Mesothelial cell of epicardium (in vitro differentiated cells): ENCODE measurements at places on chromosomes 7 and 10. TPM values are rescaled to one million over a fixed set of nuclear protein-coding genes. Genes with fewer than 3 reads are reported as not detected.
A peak's percentile ranks its signal among the peaks of the same experiment; 100 is the strongest.

Gene PTPRZ1
- 2.8 to 3.4 TPM (median 3.0 TPM) in 3 replicates for total RNA-seq

GRCh38 chr10:107529350-107529749 is 364.8 kb upstream of the SORCS1 start:
- H3K36me3 ChIP-seq, result no peaks in the 10 kb centered on the region
- no peaks in the 10 kb centered on the region for H3K4me1 ChIP-seq
- no peak for DNase-seq
- no peak overlapping the region for H3K27ac ChIP-seq

Gene ASL
- 11.3 to 12.4 TPM (median 11.3 TPM) in 3 replicates for total RNA-seq

GRCh38 chr7:154698726-154699291 is 304.1 kb downstream of the PAXIP1 start:
- H3K4me1 ChIP-seq, result no peaks in the 10 kb centered on the region
- H3K36me3 ChIP-seq, result no peaks in the 10 kb centered on the region
- H3K4me3 ChIP-seq, result no peak overlapping the region

- H3K36me3 ChIP-seq, result no peaks in the 10 kb centered on the region
- H3K4me3 ChIP-seq, result no peak overlapping the region
- H3K27ac ChIP-seq, result no peak overlapping the region
Measured at GRCh38 chr10:101070098-101070497, 8.3 kb downstream of the KAZALD1 start.

Gene MYO1G
- 0.65 to 0.69 TPM (median 0.66 TPM) in 3 replicates for total RNA-seq

- DNase-seq, result no peak
- no peak overlapping the region for H3K4me3 ChIP-seq
- peak overlapping the region; percentile 92 for H3K27ac ChIP-seq
- H3K4me1 ChIP-seq, result peaks cover 52% of the 10 kb centered on the region
- no peaks in the 10 kb centered on the region for H3K36me3 ChIP-seq
Measured at GRCh38 chr10:34731885-34732701, 83.0 kb downstream of the PARD3 start.

Gene CYP3A7
- total RNA-seq, result 0.33 TPM in 1 of 3 replicates, not detected in the others

DNA sequence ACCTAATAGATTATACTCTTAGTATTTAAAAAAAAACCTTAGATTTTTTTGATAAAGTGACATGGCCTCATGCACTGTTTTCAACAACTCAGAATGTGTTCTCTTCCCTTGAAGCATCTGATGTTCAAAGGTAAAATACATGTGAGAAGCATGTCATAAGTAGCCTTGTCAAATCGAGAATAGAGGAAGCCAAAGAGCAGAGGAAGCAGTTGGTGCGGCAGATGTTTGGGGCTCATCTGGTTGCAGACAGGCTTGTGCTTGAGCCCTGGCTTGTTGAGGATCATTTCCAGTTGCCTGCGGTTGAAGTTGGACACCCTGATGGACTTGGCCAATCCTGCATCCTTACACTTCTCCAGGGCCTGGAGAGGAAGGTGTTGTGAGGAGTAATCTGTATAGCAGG is 59.2 kb downstream of the AKR1E2 start:
- H3K27ac ChIP-seq, result no peak overlapping the region
- no peak overlapping the region for H3K4me3 ChIP-seq
- no peaks in the 10 kb centered on the region for H3K4me1 ChIP-seq
- no peaks in the 10 kb centered on the region for H3K27me3 ChIP-seq

Gene C10orf53
- total RNA-seq, result not detected in 3 replicates

GRCh38 chr10:58570307-58570723 is 57.6 kb downstream of the BICC1 start:
- H3K27ac ChIP-seq, result no peak overlapping the region
- peaks cover 19% of the 10 kb centered on the region for H3K36me3 ChIP-seq
- no peaks in the 10 kb centered on the region for H3K27me3 ChIP-seq

Gene GBF1
- 49.3 to 51.1 TPM (median 51.1 TPM) in 3 replicates for total RNA-seq

DNA sequence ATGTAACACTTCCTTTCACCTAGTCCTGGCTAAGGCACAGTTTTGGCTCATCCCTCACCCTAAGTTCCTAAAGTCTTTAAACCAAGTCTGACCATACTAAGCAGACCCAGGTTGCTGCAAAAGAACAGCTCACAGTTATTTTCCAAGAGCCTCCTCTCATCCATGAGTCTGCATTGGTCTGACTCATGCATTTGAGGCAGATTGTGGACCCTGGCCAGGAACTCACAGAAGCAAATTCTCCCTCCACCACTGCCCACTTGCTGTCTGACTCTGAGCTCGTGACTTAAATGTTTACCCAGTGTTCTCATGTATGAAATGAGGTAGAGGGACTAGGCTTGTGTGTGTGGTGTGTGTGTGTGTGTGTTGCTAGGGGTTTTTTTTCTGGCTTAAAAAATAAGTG is 1272.8 kb downstream of the TYW1 start:
- no peaks in the 10 kb centered on the region for H3K27me3 ChIP-seq
- H3K4me3 ChIP-seq, result no peak overlapping the region
- H3K36me3 ChIP-seq, result peaks cover 13% of the 10 kb centered on the region
- H3K27ac ChIP-seq, result no peak overlapping the region
- DNase-seq, result no peak

DNA sequence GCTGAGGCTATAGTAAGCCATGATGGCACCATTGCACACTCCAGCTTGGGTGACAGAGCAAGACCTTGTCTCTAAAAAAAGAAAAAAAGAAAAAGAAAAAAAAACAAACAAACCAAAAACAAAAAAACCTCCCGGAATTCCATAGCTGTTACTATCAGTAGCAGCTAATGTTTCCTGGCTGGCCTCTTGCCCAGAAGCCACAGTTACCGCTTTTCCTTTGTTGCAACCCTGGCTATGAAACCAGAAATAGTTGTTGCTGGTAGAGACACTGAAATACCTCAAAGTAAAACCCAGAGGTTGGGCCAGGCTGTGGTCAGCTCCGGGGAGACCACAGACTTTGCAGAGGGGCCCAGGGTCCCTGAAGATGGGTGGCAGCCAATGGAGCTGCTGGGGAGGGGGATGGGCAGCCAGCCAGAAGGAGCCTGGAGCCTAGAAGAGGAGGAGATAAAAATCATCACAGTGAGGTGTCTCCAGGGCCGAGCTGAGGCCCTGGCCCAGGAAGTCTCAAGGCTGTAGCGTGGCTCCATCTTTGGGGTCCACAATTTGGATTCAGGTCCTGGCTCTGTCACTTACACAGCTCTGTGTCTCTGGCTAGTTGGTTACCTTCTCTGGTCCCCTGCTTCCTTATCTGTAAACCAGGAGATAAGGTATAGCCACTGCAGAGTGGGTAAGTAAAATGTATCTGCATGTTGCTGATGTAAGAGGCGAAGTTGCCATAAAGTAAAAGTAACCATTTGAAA is 3.4 kb upstream of the CHST12 start:
- no peaks in the 10 kb centered on the region for H3K27me3 ChIP-seq
- peak overlapping the region; percentile 99 for H3K27ac ChIP-seq
- peak overlapping the region; percentile 54 for H3K4me3 ChIP-seq
- peaks cover 24% of the 10 kb centered on the region for H3K4me1 ChIP-seq
- peak; percentile 54 for DNase-seq

DNA sequence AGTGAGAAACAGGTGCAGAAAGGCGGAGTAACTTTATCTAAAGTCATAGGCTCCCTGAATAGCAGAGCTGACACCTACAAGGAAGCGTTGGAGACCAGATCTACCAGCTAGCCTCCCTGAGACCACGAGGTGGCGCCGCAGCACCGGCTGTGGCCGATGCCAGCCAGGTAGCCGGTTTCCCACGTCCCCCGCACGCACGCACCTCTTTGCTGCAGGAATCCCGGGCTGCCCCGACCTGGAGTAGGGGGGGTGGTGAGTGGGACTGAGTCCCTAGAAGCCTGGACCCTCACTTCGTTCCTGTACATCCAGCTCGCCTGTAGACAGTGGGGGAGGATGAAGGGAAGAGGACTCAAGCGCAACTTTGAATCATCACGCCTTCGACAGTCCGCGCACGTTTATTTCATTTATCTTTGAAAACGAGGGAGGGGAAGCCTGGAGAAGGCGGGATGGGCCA is 3.7 kb downstream of the ELOVL3 start:
- no peak overlapping the region for H3K27ac ChIP-seq
- DNase-seq, result peak; percentile 80
- H3K4me3 ChIP-seq, result peak overlapping the region; percentile 63
- no peaks in the 10 kb centered on the region for H3K36me3 ChIP-seq
- H3K4me1 ChIP-seq, result peaks cover 17% of the 10 kb centered on the region
- peaks cover 89% of the 10 kb centered on the region for H3K27me3 ChIP-seq

Gene SPDYE11
- total RNA-seq, result 0.11 to 0.18 TPM in 2 of 3 replicates, not detected in the other

Gene VPS37D
- total RNA-seq, result 15.4 to 16.7 TPM (median 16.1 TPM) in 3 replicates

DNA sequence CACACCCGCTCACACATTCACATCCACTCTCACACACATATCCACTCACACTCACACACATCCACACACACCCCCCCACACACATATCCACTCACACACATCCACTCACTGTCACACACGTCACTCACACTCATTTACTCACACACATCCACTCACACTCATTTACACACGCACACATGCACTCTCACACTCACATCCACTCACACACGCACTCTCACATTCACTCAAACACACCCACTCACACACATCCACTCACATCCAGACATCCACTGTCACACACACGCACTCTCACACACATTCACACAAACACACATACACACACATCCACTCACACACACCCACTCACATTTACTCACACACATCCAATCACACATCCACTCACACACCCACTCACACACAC is 18.3 kb downstream of the PWWP2B start:
- no peak overlapping the region for H3K4me3 ChIP-seq
- H3K27me3 ChIP-seq, result no peaks in the 10 kb centered on the region
- H3K4me1 ChIP-seq, result peaks cover 71% of the 10 kb centered on the region
- H3K27ac ChIP-seq, result peak overlapping the region; percentile 76
- no peak for DNase-seq

Gene HBP1
- 67.5 to 76.0 TPM (median 69.8 TPM) in 3 replicates for total RNA-seq

Gene ZNRF2
- total RNA-seq, result 11.6 to 12.5 TPM (median 12.1 TPM) in 3 replicates

Gene CH25H
- total RNA-seq, result not detected in 3 replicates

- peaks cover 26% of the 10 kb centered on the region for H3K4me1 ChIP-seq
- peak; percentile 72 for DNase-seq
- no peak overlapping the region for H3K27ac ChIP-seq
- H3K27me3 ChIP-seq, result peaks cover 83% of the 10 kb centered on the region
- no peaks in the 10 kb centered on the region for H3K36me3 ChIP-seq
Measured at GRCh38 chr7:129780257-129780973, 168.9 kb downstream of the NRF1 start.

DNA sequence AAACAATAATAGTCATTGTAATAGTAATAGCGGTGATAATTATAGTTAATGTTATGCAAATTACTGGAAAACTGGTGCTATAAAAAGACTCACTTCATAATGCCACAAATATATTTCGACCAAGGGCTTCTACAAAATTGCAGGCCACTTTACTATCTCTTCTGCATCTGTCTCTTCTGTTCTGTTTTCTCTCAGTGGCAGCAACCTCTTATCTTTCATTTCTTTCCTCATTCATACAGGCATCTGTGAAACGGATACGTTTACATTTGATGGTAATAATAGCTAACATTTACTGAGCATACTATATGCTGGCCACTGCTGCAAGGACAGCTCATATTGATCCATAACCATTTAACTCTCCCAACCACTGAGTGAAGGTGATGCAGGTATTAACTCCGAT is 537.4 kb upstream of the PFKP start:
- no peak overlapping the region for H3K27ac ChIP-seq
- H3K36me3 ChIP-seq, result no peaks in the 10 kb centered on the region
- H3K4me1 ChIP-seq, result no peaks in the 10 kb centered on the region
- H3K4me3 ChIP-seq, result no peak overlapping the region

DNA sequence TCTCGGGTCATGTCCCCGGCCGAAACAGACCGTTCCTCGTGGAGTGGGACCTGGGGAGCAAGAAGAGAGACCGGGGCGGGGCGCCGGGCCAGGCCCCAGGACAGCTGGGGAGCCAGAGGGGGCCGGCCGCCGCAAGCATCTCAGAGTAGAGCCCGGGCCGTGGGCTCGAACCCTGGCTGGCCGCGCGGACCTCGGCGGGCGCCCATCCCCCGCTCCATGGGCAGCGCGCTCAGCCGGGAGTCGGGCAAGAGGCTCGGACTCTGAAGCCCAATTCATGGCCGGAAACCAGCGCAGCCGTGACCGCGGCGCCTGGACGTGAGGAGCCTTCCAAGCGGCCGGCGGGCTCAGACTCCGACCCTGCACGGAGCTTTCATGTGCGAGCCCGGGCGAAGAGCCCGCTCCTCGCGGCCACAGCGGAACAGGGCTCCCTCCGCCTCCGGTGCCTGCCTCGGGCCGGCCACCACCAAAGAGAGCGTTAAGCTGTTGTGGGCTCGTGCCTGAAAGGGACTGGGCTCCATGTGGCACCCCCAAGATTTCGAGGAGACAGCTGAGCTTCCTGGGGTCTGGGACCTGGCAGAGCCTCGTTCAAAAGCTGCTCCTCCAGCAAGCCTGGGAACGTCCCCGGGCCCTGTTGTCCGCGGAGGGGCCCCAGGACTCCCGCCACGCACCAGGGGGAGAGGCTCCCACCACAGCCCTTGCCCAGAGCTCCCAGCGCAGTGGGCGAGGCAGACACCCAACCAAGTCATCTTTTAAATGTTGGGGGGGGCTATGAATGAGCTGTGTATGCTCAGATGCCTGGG is 757 bp upstream of the GRID1 start:
- H3K27ac ChIP-seq, result no peak overlapping the region
- H3K4me1 ChIP-seq, result peaks cover 17% of the 10 kb centered on the region
- peak overlapping the region; percentile 22 for H3K4me3 ChIP-seq
- H3K36me3 ChIP-seq, result no peaks in the 10 kb centered on the region
- DNase-seq, result no peak
- H3K27me3 ChIP-seq, result peaks cover 88% of the 10 kb centered on the region

DNA sequence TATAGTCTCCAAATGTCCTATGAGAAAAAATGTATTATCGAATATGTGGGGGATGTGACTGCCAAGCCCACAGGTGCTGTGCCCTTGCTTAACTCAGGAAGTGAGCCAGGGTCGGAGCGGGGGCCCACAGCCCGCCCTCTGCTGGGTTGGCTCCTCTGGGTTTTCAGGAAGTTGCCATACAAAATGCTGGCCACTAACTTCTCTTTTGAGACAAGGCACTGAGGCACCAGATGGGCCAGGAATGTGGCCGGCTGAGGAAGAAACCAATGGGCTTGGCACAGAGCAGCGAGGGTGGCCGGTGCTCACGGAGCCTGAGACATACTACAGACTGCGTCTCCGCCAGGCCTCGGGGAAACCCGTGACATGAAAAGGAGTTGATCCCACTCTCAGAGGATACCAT is 58.9 kb downstream of the FAM53B start:
- H3K4me1 ChIP-seq, result peaks cover 12% of the 10 kb centered on the region
- peaks cover 18% of the 10 kb centered on the region for H3K36me3 ChIP-seq
- H3K27me3 ChIP-seq, result no peaks in the 10 kb centered on the region
- no peak for DNase-seq
- H3K27ac ChIP-seq, result peak overlapping the region; percentile 1

- H3K4me3 ChIP-seq, result peak overlapping the region; percentile 88
- no peaks in the 10 kb centered on the region for H3K27me3 ChIP-seq
- H3K4me1 ChIP-seq, result peaks cover 37% of the 10 kb centered on the region
- H3K27ac ChIP-seq, result peak overlapping the region; percentile 95
- no peak for DNase-seq
Measured at GRCh38 chr10:24722131-24722675, 1.5 kb downstream of the ARHGAP21 start.

- H3K27ac ChIP-seq, result no peak overlapping the region
- DNase-seq, result no peak
- H3K4me1 ChIP-seq, result peaks cover 4% of the 10 kb centered on the region
- H3K27me3 ChIP-seq, result peaks cover 49% of the 10 kb centered on the region
Measured at GRCh38 chr7:21099432-21099831, 312.7 kb upstream of the SP8 start.

GRCh38 chr10:96339956-96340904 is 18.6 kb downstream of the OPALIN start:
- H3K4me3 ChIP-seq, result no peak overlapping the region
- H3K4me1 ChIP-seq, result peaks cover 7% of the 10 kb centered on the region
- peak; percentile 54 for DNase-seq
- H3K27ac ChIP-seq, result no peak overlapping the region
- peaks cover 3% of the 10 kb centered on the region for H3K27me3 ChIP-seq

Gene IFIT1B
- total RNA-seq, result not detected in 3 replicates

Gene LRMDA
- total RNA-seq, result 2.0 to 3.3 TPM (median 2.7 TPM) in 3 replicates

- H3K36me3 ChIP-seq, result no peaks in the 10 kb centered on the region
- no peak for DNase-seq
- H3K4me3 ChIP-seq, result no peak overlapping the region
- H3K27me3 ChIP-seq, result peaks cover 7% of the 10 kb centered on the region
Measured at GRCh38 chr10:79472951-79473350, 27.5 kb upstream of the ZCCHC24 start.

Gene NAT16
- not detected in 3 replicates for total RNA-seq
